ENCODE measurements at places on chromosomes 11 and 22.

GRCh38 chr11:1863352-1864216, 10.7 kb downstream of the LSP1 start:
- peak; percentile 91 for DNase-seq

- no peak for DNase-seq
These were observed 576.5 kb upstream of the B3GAT1 start for GRCh38 chr11:134988495-134988894.

GRCh38 chr11:12618743-12619540, 55.3 kb upstream of the TEAD1 start:
- DNase-seq = peak; percentile 47

GRCh38 chr11:85772695-85773094, 38.2 kb downstream of the SYTL2 start:
- DNase-seq = no peak

GRCh38 chr11:94196363-94196762, 67.7 kb downstream of the PANX1 start:
- no peak for DNase-seq

GRCh38 chr11:116648247-116649174, 124.3 kb downstream of the BUD13 start:
- no peak for DNase-seq

GRCh38 chr11:46127150-46127638, 5.9 kb upstream of the PHF21A start:
- peak; percentile 74 for DNase-seq

All from cardiac fibroblast (primary cell).